Left lung (tissue), 14 donors: ENCODE measurements at places on chromosomes 5 and 9.

- DNase-seq = no peak
Observed at GRCh38 chr5:151077967-151078366, 2.9 kb downstream of the TNIP1 start.

DNA sequence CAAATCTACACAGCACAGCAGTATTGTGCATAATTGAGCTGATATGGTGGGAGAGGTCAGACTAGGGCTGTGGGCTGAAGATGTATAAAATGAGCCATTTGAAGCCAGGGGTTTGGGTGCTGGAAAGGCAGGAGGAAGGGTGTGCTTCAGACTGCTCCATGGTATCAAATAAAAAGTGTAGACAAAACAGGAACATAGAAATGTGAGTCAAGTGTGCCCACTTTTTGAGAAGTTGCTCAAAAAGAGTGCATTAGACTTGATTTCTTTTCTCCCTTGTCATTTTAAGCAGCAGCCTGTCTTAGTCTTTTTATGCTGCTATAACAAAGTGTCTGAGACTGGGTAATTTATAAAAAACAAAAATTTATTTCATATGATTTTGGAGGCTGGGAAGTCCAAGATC, 55.8 kb upstream of the ZFAND5 start:
- no peak for DNase-seq

DNA sequence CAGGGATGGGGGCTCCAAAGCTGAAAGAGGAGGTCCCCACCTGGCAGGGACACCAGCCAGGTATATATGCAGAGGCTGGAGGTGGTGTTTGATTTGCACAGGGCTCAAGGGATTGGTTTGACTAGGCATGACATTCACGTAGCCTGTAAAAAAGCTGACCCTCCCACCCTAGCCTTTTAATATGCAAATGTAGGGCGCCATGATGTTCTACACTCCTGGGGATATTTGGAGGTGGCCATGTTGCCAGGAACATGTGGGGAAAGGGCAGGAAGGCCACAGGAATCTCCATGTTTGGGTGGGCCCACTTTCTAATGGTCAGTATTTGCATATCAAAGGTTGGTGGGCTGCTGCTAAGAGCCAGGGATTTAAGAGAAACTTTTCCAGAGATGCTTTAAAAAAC, 12.0 kb upstream of the THG1L start:
- DNase-seq = no peak

GRCh38 chr9:133008824-133009223, 22.0 kb upstream of the GTF3C5 start:
- no peak for DNase-seq

DNA sequence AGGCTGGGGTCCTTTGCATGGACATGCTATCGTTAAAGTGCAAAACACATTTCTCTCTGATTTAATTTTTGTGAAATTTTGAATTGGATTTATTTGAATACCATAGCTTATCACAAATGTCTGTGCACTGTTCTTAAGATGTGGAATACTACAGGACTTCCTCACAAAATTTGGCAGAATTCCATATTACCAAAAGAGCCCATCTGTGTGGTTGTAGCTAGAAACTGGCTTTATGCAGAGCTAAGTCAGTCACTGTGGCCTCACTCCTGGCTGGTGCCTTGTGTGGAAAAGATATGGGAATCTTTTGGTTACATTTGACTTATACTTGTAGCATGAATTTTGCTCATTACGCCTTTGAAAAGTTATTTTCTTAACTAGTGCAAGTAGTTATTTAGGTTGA, 35.5 kb downstream of the ACO1 start:
- no peak for DNase-seq

- DNase-seq = no peak
Observed at GRCh38 chr5:172758077-172758833, 12.7 kb downstream of the DUSP1 start.

- DNase-seq = no peak
Observed at GRCh38 chr5:102561894-102562760, 63.3 kb upstream of the SLCO6A1 start.

- DNase-seq = no peak
Observed at GRCh38 chr5:63726496-63726895, 235.7 kb downstream of the HTR1A start.

DNA sequence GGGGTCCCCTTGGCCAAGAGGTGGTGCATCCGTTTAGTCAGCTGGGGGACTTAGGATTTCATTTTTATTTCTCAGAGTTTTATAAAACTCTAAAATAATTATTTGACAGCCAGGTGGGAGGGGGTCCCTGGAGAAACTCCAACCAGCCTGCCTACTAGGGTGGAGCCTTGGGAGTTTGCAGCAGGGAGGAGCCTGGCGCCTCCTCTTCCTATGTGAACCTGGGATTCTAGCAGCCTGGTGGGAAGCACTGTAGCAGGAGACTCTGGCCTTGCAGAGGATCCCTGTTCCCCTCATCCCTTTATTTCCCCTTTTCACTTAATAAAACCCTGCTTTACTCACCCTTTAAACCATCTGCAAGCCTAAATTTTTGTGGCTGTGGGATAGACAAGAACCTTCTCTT, 50.8 kb downstream of the FXN start:
- DNase-seq = no peak

GRCh38 chr5:98775246-98776065, 2.0 kb downstream of the RGMB start:
- no peak for DNase-seq

DNA sequence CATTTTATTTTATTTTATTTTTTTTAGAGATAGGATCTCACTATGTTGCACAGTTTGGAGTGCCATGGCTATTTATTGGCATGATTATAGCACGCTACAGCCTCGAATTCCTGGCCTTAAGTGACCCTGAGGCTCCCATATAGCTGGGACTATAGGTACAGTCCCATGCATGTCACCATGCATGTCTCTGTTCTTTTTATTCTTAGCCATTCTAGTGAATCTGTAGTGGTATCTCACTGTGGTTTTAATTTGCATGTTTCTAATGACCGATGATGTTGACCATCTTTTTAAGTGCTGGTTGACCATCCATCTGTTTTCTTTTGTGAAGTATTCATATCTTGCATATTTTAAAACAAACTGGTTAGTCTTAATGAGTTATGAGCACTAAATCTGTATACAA, 76.1 kb downstream of the SLC44A1 start:
- DNase-seq = no peak

GRCh38 chr9:14962193-14962882, 52.1 kb upstream of the FREM1 start:
- no peak for DNase-seq

GRCh38 chr5:61689153-61689846, 357.2 kb downstream of the ZSWIM6 start:
- DNase-seq = no peak

- DNase-seq = no peak
Observed at GRCh38 chr5:178067755-178068154, 45.6 kb upstream of the N4BP3 start.

DNA sequence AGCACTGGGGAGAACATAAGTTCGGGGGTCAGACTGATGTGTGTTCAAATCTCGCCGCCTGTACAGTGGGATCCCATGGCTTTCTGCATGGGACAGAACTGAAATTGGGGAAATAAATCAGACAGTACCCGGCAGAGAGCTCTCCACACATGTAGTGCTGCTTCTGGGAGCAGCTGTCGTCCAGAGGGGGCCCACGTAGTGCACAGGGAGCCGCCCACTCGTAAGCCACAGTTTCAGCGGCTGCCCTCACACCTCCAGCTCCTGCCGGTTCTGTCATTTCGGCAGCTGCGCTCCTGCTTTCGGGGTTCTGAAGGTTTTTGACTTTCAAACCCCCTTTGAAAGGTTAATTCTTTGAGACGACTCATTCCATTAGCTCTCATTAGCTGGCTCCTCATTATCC, 83.1 kb downstream of the OLFM1 start:
- DNase-seq = no peak

DNA sequence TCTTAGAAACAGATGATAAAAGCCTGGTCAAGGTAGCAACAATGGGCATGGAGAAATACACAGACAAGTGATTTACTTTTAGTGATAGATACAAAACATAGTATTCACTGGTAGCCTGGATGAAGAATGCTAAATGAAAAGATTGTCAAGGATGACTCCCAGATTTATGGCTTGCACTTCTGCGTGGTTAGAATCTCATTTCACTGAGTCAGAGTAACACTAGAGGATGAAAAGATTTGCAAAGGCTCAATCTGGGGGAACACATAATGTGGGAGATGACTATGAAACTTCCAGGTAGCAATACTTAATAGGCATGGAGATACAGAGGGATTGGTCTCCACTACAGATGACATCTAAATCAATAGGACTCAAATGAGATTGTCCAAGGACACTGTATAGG, 38.4 kb downstream of the AGTPBP1 start:
- DNase-seq = no peak

DNA sequence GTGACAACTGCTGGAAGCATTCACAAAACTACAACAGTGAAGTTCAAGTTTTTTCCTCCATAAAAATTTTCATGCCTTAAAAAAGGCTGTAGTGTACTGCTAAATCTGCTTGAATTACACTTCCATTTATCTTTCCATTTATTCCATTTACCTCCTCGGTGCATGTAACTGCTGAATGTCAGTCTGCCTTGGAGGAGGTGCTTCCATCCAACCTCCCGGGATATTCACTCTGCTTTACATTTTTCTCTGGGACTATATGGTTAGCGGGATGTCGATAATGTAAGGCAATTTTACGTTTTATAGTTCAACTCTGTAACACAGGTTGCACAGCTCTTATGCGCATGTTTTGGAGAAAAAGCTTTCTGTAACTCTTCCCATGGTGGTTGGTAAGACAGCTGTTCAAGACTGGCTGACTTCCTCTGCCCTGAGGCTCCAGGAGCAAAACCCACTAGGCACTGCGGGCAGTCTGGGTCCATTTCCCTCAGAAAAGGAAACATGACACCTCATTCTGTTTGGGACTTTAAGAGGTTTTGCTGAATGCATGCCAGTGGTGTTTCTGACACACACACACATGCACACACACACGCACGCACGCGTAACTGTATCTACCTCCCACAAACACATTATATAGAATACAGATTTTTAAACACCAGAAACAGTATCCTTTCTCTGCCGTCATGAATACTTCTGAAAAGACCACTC, 66.1 kb downstream of the SPTLC1 start:
- peak; percentile 11 for DNase-seq

DNA sequence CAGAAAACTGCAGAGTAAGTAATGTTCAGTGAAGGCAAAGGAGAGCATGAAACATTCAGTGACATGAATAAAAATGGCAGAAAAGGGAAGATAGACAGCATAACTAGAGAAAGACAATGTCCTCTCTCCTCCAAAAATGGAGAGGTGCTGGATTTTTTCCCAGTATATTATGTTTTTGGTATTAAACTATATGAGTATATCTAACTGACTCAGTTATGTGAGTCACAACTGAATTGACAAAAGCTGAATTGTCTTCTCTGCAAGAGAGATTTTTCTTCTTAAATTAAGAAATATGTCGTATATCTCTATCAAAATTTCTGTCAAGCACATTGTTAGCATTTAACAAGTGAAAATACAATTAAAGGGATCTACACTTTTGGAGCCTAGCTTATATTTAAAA, 375.1 kb downstream of the CHSY3 start:
- DNase-seq = no peak

- no peak for DNase-seq
Observed at GRCh38 chr5:109155625-109156024, 254.1 kb downstream of the PJA2 start.

DNA sequence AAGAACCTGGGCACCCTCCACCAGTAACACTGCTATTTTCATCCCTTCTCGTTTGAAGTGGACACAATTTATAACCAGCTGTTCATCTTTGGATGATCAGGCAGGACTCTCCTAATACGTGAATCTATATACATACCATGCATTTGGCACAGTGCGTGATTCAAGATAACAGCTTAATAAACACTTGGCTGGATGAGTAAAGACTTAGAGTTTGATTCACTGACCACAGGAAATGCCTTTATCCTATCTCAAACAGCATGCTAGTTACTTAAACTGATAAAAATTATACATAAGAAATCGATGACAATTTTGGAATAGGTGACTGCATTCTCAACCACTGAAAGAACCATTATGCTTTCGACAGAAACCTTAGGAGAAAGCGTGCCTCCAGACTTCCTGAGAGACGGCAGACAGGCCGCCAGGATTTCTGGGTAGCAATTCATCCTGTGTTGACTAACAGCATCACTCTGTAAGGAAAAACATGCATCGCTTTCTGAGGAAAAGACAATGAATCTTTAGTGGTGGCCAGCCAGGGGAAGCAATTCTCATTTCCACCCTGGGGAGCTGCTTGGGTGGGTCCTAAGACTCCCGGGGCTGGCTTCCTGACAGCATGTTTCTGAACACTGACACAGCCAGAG, 9.7 kb downstream of the MRPL36 start:
- no peak for DNase-seq

DNA sequence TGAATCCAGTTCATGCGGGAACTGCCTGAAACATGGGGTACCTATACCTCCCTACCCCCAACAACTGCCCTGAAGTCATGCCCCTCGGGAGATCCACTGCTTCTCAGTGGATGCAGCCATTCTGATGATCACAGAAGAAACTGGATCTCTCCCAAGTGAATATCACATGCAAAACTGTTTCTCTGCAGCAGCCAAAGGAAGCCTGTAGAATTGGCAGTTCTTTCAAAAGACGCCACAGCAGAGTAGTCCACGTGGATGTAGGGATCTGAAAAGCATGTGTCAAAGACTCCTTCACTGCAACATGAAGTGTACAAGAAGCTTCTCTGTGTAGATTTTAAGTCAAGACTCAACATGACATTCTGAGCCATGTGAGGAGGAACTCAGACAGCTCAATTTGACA, 286.7 kb downstream of the NR3C1 start:
- no peak for DNase-seq

- DNase-seq = no peak
Observed at GRCh38 chr5:172903790-172904189, 55.4 kb upstream of the RPL26L1 start.

- no peak for DNase-seq
Observed at GRCh38 chr5:171264843-171265242, 44.2 kb upstream of the TLX3 start.

- DNase-seq = no peak
Observed at GRCh38 chr9:97615439-97616072, 17.6 kb downstream of the TSTD2 start.

- DNase-seq = no peak
Observed at GRCh38 chr5:175219366-175219765, 224.6 kb downstream of the DRD1 start.

DNA sequence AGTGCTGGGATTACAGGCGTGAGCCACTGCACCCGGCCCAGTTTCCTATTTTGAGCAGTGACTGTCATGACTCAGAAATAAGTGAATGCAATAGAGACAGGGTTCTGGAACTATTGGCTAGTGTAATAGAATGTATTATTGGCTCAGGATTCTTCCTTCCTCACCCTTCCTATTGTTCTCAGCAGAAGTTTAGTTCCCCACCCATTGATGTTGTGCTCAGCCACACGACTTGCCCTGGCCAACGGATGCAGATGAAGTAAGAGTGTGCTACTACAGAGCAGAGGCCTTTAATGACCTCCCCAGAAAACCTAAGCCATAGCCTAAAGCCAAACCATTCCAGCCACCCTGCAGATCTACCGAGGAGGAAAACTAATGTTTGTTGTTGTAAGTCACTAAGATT, 287.9 kb downstream of the AGTPBP1 start:
- DNase-seq = no peak

DNA sequence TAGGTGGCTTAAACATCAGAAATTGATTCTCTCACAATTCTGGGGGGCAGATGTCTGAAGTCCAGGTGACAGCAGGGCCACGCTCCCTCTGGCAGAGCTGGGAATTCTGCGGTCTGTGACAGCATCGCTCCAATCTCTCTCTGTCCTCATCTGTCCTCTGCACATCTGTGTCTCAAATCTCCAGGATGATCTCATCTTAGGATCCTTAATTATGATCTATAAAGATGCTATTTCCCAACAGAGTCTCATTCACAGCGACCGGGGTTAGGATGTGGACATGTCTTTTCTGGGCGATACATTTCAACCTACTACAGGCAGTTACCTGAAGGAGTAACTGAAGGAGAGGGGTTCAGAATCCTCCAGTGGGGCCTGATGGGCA, 31.4 kb downstream of the ANKRD33B start:
- no peak for DNase-seq
